ENCODE measurements at places on chromosomes 1 and 21.

DNA sequence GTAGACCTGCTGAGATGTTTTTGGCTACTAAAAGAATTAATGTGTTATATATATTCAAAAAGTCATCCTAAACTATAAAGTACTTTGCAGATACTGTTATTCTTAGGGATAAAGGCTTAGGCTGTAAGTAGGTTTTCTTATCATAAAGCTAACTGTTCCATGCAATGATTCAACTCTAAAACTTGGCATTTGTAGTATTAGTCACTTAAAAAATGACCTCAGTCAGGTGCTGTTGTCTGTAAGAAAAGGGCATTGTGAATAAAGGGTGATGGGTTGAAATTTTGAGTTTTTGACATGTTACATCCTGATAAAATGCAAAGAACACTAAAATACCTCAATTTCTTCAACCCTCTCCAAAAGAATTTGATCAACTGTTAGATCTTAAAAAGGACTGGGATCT is 32.9 kb downstream of the ADCY10 start:
- H3K4me3 ChIP-seq: no peak overlapping the region
- no peaks in the 10 kb centered on the region for H3K27me3 ChIP-seq
- DNase-seq: no peak
- H3K36me3 ChIP-seq: no peaks in the 10 kb centered on the region

DNA sequence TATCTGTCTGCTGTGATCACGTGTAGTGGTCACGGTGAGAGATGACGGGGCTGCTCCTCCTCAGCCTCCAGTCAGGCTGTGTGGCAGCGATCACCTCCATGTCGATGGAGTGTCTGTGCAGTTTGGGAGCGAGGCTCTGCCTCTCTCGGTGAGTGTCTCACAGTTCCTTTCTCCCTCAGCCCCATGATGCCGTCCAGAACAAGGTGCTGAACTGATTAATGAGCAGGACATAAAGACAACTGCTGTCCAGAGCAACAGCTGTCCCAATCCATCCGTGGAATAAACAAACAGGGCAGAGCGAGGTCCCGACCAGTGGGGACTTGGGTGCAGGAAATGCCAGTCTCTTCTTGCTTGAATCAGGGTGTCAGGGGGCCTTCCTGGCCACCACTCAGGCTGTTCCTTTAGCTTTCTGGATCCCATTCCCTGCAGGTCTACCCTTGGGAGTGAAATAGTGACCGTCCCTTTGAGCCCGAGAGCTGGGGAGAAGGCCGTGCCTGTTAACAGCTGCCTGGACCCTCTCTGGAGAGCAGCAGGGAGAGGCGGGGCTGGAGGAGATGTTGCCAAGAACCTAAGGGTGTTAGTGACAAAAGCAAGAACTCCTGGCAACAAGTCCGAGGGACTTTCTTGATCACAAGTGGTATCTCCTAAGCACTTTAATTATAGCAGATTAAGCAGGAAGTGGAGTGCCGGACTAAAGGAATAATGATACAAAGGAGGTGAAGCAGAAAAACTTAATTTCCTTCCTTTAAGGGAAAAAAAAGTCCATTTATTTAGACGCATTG is 443.9 kb downstream of the KIF26B start:
- no peak overlapping the region for H3K27ac ChIP-seq
- H3K27me3 ChIP-seq: no peaks in the 10 kb centered on the region
- no peak for DNase-seq
- no peaks in the 10 kb centered on the region for H3K4me1 ChIP-seq

DNA sequence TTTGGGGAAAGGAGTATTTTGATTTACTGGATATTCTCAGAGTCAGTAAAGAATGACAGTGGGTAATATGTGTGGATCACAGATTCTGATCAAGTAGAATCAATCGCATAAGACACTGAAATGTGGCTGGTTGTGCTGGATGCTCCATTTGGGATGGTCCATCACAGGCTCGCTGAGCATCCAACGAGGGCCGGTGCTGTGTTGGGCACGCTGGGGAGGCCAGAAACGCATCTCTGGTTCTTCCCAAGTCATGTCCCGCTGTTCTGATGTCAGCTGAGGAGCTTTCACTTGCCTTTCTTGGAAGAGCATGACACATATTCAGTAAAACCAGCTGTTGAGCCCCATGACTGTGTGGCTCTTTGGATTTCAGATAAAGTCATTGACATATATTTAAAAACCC is 72.0 kb downstream of the UMODL1 start:
- no peaks in the 10 kb centered on the region for H3K36me3 ChIP-seq
- no peaks in the 10 kb centered on the region for H3K27me3 ChIP-seq
- H3K4me3 ChIP-seq: no peak overlapping the region
- DNase-seq: no peak
- no peaks in the 10 kb centered on the region for H3K4me1 ChIP-seq

DNA sequence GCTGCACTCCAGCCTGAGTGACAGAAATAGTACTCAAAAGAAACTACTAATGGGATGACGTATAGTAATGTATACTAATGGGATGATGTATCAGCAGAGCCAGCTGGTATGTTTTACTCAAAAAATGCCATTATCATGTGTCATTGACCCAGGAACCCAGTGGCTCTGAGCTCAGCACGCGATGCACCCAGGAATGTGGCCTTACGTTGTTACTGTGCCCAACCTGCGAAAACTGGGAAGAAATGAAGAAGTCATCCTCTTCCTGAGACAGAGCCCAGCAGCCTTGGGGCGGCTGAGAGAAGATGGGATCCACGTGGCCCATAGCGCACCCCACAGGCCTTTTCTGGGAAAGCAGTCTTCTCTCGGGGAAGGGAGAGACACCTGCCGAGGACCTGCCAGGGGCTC is 8.8 kb downstream of the UBE2J2 start:
- H3K27me3 ChIP-seq: no peaks in the 10 kb centered on the region
- DNase-seq: no peak
- H3K36me3 ChIP-seq: no peaks in the 10 kb centered on the region
- no peaks in the 10 kb centered on the region for H3K4me1 ChIP-seq

- no peak overlapping the region for H3K4me3 ChIP-seq
- no peak for DNase-seq
- H3K4me1 ChIP-seq: peaks cover 4% of the 10 kb centered on the region
- no peaks in the 10 kb centered on the region for H3K27me3 ChIP-seq
Measured at GRCh38 chr1:112614460-112615065, 4.4 kb downstream of the ST7L start.

All from Peyer's patch (tissue), 4 donors.